ENCODE measurements at places on chromosomes 12 and 14.

- DNase-seq, result no peak
Measured at GRCh38 chr12:18932715-18933114, 194.8 kb downstream of the CAPZA3 start.

- DNase-seq, result peak; percentile 27
Measured at GRCh38 chr12:92505254-92506231, 197.2 kb upstream of the PLEKHG7 start.

DNA sequence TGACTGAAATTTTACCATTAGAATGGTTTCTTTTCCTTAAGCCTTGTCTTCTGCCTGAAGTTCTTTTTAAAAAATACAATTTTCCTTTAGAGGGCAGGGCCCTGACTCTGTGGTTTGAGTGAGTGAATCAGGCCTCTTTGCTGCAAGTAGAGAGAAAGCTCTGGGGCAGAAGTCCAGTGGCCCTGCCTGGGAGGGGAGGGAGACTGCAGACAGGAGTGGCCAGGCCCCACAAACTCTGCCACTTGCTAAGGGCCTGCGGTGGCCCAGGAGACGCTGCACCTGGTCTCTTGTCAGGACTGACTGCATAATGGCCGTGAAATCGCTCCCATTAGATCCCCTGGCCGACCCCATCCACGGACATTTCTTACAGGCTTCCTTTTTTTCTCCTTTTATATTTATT lies 25.5 kb downstream of the TSPAN11 start:
- DNase-seq, result no peak

DNA sequence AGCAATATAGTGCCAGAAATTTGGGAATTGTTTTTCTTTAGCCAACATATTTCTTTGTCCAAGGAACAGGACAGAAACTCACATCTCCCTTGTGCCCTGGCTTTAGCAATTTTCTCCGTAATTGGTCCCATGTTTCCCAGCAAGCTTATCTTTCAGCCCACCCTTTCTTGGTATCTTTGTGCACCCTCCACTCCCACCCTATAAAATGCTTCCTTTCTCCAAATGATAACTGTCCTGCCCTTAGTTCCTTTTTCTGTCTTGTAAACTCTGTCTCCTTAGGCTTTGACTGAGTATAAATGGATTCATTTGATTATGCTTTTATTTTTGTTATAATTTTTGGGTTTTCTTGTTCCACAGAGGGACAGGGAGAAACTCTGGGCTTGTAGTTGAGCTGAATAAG lies 442.8 kb downstream of the ATP23 start:
- DNase-seq, result no peak

GRCh38 chr12:93370947-93371346 lies 6.8 kb upstream of the NUDT4 start:
- no peak for DNase-seq

GRCh38 chr12:6457220-6457945 lies 5.5 kb downstream of the TAPBPL start:
- no peak for DNase-seq

DNA sequence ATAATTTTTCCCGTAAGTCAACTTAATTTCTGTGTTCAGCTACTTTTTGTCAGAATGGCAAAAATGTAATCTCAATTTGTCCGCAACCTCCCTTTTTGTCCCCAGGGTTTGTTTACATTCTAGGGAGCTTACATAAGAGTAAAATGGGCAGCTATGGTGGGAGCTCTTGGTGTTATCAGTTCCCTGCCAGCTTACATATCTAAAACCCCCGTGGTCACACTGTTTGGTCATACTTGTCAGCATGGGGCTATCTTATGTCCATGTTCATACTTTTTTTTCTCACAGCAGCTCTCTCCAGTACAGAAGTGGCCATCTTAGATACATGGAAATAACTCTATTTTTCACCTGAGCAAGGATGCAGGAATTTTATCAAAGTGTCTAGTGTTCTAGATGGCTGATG lies 16.7 kb downstream of the SLCO1C1 start:
- DNase-seq, result no peak

GRCh38 chr14:75310295-75311111 lies 31.9 kb downstream of the FOS start:
- DNase-seq, result no peak

GRCh38 chr12:82998509-82998908 lies 311.8 kb downstream of the TMTC2 start:
- DNase-seq, result no peak

DNA sequence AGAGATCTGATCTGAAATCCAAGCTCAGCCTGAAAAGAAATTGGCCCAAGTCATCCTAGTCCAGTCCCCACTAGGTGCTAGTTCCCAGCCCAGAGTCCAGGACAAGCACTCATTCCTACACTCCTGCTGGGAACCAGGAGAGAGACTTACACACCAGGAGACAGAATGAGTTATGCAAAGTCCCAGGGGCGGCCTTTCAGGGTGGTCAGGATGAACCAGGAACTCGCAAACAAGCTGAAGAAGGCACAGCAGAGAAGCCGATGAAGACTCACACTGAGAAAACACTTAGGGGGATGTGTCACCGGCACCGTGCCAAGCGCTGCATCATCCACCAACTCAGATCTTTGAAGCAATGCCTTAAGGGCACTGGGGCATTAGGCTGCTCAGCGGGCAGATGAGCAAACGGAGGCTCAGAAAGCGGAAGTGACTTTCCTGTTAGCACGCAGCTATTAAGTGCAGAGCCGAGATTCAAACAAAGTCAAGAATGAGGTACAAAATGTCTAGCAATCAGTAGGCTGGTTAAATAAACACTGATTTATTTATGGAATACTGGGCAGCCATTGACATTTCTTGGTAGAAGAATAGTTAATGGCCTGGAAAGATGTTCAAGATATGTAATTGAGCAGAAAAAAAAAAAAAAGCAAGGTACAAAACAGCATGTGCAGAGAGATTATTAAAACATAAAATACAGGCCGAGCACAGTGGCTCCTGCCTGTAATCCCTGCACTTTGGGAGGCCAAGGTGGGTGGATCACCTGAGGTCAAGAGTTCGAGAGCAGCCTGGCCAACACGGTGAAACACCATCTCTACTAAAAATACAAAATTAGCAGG lies 78.7 kb downstream of the LRRC74A start:
- peak; percentile 64 for DNase-seq

GRCh38 chr12:46219877-46220655 lies 48.8 kb downstream of the SLC38A1 start:
- DNase-seq, result peak; percentile 64

DNA sequence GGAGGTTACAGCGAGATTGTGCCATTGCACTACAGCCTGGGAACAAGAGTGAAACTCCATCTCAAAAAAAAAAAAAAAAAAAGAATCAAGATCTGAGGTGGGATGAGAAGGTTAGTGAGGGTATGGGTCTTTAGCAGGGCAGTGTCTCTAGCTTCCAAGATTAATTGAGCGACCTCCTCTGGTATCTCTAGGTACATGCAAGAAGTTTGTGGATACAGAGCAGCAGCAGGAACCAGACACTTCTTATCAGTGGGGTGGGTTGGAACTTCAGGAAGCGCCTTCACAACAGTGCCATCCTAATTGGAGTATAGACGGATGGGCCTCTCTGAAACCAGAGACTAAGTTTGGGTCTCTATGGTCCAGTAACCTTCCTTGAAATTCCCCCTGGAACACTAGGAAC lies 51.9 kb upstream of the CISTR start:
- DNase-seq, result no peak

DNA sequence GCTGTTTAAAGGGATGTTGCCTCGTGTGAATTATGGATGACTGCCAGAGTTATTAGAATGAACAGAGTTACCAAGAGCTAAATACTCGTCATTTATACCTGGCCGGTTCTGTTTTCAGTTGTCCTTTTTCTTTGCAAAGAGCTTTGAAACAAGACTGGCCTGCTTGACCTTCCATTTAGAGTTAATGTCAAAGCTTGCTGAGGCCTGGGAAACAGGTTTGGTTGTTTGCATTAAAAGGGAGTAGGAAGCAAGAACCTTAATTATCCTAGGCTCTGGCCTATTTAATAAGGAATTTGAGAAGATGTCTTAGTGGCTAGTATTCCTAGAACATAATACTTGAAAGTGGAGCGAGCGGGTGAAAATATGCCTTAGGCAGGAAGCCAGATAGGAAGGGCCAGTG lies 233.3 kb downstream of the CACNA1C start:
- no peak for DNase-seq

GRCh38 chr14:99129998-99130397 lies 142.0 kb downstream of the BCL11B start:
- DNase-seq, result no peak

DNA sequence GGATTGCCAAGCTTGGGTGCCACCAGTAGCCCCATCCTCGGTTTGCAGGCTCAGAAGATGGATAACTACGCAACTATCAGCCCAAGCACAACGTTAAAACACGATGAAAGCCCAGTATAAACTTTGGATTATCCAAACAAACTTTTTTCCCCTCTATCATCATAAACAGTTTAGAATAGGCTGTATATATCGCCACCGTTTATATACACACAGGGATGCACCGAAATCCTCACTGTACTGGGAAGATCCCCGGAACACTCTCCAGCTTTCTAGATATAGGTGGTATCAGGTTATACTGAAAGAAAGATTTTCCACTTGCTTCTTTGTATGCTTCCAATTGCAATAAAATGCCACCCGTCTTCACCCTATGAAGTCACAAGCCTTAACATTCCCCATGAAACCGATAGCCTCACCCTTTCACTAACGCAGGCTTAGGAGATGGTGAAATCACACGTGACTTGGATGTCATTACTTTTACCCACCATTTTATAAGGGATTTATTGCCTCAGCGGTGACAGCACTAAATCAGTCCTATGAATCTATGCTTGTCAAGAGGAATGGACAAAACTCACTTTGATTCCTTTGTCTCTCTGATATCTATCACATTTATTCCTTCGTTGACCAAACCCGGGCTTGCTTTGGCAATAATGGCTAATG lies 207.6 kb upstream of the FOXN3 start:
- no peak for DNase-seq

DNA sequence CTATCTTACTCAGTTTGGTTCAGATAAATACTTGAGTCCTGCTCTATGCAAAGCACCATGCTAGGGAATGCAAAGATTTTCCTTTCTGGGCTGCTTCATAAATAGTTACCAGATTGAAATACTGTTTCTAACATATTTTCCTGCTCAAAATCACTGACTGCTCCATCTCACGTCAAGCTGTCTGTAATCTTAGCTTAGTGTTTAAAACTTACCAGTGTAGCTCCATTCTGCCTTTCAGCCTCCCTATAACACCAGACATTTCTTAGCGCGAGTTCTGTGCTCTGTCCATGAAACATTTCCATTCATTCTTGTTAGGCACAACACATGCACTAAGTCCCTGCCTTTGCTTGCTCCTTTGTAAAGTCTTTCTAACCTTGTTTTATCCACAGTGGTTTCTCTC lies 129.4 kb downstream of the NPAS3 start:
- DNase-seq, result no peak

GRCh38 chr14:34184126-34184525 lies 233.3 kb upstream of the EGLN3 start:
- no peak for DNase-seq

GRCh38 chr12:87363497-87364084 lies 665.6 kb downstream of the C12orf50 start:
- no peak for DNase-seq

GRCh38 chr12:48441069-48441468 lies 31.3 kb upstream of the ANP32D start:
- DNase-seq, result no peak

DNA sequence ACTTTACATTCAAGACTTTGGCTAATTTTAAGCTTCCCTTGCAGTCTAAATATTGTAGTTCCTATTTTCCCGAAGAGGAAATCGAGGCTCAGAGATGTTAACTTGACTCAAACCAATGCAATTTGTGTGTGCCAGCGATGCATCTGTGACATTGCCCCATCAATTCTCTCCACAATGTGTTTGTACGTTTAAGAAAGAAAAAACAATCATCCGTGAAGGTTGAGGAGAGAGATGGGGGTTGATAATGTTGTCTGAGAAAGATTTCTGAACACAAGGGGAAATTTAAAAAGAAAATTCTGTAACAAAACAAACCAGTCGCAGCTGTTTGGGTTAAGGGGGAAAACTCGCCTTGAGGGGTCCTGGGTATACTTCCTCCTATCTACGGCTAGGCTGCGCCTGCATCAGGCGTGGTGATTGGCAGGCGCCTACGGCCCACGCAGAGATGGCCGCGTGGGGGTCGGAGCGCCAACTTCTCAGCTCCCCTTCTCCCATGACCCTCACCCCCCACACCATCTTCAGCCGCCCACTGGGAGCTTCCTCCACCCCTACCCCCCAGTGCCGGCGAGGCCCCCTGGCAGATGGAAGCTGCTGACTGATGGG lies 12.3 kb downstream of the SIX1 start:
- DNase-seq, result no peak

DNA sequence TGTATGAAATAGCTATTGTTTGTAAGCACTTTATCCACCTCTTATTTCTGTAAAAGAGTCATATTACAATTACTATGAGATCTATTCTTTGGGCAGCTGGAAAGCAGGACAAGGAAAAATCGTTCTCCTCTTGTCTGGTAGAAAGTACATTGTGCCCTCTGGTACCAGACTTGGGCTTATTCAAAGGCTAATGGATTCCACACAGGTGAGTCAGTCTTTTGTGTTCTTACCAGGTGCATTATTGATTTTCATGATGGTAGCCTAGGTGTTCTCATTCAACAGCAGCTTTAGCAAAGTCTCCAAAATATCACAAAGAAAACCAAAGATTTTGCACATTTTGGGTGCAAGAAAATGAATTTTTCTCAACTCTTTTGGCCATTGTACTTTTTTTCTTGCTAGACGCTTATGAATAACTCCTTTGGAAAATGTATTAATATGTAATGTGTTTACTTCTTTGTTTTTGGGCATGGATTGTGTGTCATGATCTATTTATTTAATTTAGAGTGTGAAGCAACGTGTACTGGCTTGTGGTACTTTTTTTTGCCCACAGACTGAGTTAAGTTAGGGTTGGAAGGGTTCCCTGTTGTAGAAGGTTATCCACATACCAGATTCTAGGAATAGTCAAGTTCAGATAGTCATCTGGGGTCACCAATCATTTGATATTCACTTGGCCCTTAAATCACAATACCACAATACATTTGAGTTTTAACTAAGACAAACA lies 26.2 kb downstream of the MNAT1 start:
- DNase-seq, result no peak

DNA sequence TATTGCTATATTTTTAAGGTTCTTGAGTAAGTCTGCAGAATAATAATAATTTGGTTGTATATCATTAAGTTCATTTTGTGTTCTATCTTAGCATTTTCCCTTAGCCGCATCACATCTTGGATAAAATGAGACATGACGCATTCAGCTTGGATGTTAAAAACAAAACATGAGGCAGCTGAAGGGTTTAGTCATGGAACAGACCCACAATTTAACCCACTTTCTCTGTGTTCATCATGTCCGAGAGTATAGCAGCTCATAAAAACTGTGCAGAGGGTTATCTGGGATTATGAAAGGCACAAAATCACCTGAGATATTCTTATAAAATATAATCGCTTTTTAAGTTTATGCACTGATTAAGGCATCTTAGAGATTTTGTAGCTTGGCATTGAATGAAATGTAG lies 219.3 kb downstream of the TRHDE start:
- no peak for DNase-seq

Measured in stimulated activated CD8-positive, alpha-beta memory T cell treated with anti-CD3 and anti-CD28 coated beads, Interleukin-15, amount 100 ng/mL, for 4 hours (primary cell).